ENCODE measurements at places on chromosomes 12 and 14. TPM values are rescaled to one million over a fixed set of nuclear protein-coding genes. Genes with fewer than 3 reads are reported as not detected.

The NTN4 gene
- 0.06 TPM for total RNA-seq

The KRT8 gene
- total RNA-seq, result 1.2 TPM

The ORAI1 gene
- total RNA-seq, result 31.3 TPM

The TCL1B gene
- not detected for total RNA-seq

The TAS2R14 gene
- total RNA-seq, result 3.7 TPM

The CCDC184 gene
- total RNA-seq, result 0.67 TPM

The C12orf42 gene
- not detected for total RNA-seq

The LRIG3 gene
- not detected for total RNA-seq

The INSM2 gene
- not detected for total RNA-seq

- no peak for ATAC-seq
Measured at GRCh38 chr12:105220929-105221290, 15.1 kb downstream of the APPL2 start.

DNA sequence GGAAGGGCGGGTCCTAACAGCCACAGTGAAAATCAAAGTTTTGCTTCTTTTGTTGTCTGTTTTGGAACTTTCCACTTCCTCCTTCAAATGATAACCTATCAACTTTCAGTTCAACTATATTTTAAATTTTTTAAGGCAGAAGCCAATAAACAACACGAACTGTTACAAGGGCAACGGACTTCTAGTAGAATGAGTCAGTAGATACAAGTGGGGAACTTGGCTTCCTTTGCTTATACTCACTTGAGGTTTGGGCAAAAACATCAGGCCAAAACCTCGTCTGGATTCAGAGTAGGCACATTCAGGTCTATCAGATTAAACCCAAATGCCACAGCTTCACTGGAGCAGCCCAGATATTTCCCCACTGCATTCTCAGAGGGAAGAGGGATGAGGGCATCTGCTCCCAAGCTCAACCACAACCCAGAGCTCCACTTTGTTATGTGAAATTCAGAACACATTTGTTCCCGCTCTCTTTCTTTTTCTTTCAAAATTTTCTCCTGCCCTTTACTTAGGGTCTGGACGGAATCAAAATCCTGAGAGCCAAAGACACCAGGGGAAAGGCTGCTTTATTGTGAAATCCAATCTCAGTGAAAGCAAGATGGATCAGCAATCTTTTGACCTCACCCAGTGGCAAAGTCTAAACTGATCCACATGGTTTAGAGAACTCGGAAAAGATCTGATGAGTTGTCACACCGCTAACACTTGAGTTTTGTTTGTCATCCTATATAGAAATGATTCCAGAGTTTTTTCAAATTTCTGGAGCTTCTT, 152.5 kb upstream of the BTG1 start:
- peak; percentile 95 for ATAC-seq

GRCh38 chr12:38586789-38587188, 270.2 kb downstream of the ALG10B start:
- ATAC-seq, result no peak

GRCh38 chr12:19298836-19299605, 140.3 kb upstream of the AEBP2 start:
- no peak for ATAC-seq

GRCh38 chr14:24171422-24172260, at the start of gene REC8:
Gene REC8, plus strand, starts transcription at chr14:24172080. Its CDS starts 473 bp downstream, at chr14:24172553.
- ATAC-seq, result peak; percentile 70

DNA sequence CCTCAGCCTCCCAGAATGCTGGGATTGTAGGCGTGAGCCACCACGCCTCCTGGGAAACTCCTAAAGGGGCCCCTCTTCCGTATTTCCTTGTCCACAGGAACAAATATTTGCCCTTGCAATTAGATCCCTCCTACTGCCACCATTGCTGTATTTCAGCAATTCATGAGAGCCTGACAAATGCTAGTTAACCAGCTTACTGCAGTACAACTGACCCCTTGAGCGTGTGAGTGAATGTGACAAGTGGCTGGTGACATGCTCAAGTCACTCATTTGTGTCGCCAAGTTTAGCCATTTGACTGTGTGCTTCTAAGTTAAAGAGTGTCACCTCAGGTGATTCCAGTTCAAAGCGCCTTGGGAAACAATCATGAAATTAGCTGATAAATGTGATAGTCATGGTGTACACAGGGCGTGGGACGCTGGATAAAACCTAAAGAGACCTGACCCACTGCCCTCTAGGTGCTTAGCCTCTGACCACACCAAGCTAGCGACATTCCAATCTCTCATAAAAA, 56.1 kb upstream of the MAP1LC3B2 start:
- no peak for ATAC-seq

GRCh38 chr14:88746052-88746451, 46.7 kb downstream of the EML5 start:
- no peak for ATAC-seq

GRCh38 chr14:98689951-98690350, 582.0 kb downstream of the BCL11B start:
- ATAC-seq, result no peak

DNA sequence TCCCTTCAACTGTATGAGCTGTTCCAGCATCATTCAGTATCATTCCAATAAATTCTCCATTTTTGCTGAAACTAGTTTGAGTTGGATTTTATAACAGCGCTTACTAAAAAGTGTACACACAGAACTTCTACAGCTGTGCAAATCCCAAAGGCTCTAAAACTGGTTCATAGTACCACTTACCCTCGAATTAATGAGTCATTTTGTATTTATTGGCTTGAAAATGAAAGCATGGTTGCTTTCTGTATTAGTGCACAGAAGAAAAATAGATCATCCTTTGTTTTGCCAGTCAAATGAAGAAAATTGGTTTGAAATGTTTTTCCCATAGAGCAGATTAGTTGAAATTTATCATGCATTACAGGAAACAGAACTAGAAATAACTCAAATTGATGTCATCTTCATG, 268.3 kb upstream of the CPNE8 start:
- ATAC-seq, result no peak

GRCh38 chr14:98219638-98220037, 1052.4 kb downstream of the BCL11B start:
- ATAC-seq, result peak; percentile 84

DNA sequence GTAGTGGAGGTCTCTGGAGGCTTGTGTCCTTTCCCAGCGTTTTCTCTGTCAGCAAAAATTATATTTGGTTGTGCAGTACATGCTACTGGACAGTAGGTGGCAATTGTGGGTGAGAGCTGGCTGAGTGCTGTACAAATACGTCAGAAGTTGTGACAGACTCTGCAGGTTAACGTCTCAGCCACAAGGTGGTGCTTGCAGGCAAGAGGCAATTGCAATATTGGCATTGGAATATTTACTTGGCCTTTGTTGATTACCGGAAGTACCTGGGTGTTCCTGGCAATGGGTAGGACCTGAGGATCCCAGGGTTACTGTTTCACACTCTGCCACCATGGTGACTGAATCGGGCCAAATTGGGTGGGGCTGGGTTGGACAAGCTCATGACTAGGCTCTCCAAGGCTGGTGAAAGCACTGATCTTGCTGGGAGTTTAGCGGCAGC, 333.9 kb upstream of the LMO3 start:
- ATAC-seq, result no peak

- no peak for ATAC-seq
Measured at GRCh38 chr12:65597527-65597926, 226.8 kb upstream of the HMGA2 start.

DNA sequence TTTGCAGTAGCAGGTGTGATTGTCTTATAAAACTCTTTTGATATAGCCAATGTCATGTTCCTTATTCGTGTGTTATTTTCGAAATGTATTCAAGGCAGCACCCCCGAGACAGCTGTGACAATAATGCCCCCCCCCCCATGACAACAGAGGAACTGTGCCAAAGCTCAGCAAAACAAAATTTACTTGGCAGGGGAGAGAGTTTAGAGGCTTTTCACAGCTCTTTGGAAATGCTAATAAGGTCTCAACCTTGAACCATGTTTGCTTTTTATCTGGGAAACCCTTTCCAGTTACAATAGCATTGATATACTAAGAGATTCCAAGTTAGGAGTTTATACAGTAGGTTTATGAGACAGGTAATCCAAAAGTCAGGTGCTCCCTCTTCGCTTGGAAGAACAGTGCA, 56.4 kb upstream of the USP44 start:
- no peak for ATAC-seq

GRCh38 chr12:54631988-54632728, 2.5 kb downstream of the LACRT start:
- no peak for ATAC-seq

GRCh38 chr14:53640695-53641094, 315.9 kb downstream of the BMP4 start:
- ATAC-seq, result no peak

DNA sequence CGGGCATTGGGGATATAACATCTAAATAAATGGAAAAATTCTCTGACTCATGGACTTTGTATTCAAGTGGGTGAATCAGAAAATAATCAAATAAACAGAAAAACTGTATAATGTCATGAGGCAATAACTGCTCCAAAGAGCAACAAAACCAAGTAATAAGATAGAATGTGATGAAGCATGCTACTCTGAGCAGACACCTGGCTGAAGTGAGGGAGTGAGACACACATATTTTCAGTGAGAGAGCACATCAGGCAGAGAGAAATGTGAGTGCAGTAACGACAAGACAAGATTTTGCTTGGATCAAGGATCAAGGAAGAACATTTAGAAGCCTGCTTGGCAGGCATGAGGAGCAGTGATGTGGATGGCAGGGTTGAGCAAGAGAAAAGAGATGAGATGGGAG, 75.8 kb upstream of the CCDC91 start:
- no peak for ATAC-seq

DNA sequence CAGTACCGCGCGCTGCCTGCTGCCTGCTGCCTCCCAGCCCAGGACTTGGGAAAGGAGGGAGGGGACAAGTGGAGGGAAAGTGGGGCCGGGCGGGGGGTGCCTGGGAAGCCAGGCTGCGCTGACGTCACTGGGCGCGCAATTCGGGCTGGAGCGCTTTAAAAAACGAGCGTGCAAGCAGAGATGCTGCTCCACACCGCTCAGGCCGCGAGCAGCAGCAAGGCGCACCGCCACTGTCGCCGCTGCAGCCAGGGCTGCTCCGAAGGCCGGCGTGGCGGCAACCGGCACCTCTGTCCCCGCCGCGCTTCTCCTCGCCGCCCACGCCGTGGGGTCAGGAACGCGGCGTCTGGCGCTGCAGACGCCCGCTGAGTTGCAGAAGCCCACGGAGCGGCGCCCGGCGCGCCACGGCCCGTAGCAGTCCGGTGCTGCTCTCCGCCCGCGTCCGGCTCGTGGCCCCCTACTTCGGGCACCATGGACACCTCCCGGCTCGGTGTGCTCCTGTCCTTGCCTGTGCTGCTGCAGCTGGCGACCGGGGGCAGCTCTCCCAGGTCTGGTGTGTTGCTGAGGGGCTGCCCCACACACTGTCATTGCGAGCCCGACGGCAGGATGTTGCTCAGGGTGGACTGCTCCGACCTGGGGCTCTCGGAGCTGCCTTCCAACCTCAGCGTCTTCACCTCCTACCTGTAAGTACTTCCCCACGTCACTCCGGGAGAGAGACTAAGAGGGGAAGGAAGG, at the start of gene LGR5:
Gene LGR5 (plus strand): TSS at position 186 of the 732 bp plus-strand sequence. CDS start 283 bp downstream, at position 469.
- ATAC-seq, result peak; percentile 19

GRCh38 chr12:121034616-121035305, 4.3 kb downstream of the OASL start:
- no peak for ATAC-seq

DNA sequence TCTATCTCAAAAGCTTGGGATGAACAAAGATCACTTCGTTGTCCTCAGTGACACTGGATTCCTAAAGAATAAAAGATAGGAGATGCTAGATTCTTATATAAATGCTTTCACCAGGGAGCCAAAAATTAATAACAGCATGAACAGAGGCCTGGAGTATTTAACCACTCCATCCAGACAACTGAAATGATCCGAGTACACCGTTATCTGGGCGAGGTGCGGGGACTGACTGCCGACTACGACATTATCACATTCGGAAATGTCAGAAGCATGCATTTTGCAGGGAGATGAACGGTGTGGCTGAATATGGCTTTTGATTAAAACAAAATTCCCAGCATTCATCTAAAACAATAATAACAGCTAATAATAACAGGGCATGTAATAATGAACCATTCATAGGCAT, 56.6 kb downstream of the TRPV4 start:
- no peak for ATAC-seq

DNA sequence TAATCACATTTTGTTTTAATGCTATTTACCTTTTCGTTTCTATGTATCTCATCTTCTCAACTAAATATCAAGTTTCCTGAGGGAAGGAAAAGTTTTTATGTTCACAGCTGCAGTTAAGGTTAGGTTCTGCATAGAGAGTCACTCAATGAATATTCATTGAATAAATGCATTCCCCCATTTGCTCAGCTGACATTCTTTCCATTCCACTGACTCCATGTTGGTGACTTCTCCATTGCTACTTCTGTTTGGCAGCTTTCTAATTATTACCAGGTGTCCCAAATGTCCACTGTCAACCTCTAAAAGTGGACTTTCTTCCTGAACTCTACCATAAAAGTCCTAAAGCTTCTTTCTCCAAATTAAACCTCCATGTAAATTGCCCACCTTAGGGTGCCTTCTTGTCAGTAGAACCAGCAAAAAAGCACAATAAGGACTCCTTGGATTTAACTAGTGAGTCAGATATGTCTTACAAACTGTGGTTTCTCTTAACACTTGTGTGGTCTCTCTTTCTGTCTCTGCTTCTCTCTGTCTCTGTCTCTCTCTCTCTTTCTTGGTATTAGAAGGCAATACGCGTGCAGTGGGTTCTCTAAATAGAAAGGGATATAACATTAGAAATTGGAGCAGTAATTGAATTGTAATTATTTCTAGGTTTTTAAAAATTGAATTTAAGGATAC, 85.9 kb downstream of the TMEM117 start:
- no peak for ATAC-seq

- ATAC-seq, result no peak
Measured at GRCh38 chr12:54631551-54631950, 3.1 kb downstream of the LACRT start.

GRCh38 chr12:240566-240965, 22.1 kb downstream of the SLC6A13 start:
- ATAC-seq, result no peak

- ATAC-seq, result no peak
Measured at GRCh38 chr14:104554608-104555429, 24.7 kb upstream of the C14orf180 start.

DNA sequence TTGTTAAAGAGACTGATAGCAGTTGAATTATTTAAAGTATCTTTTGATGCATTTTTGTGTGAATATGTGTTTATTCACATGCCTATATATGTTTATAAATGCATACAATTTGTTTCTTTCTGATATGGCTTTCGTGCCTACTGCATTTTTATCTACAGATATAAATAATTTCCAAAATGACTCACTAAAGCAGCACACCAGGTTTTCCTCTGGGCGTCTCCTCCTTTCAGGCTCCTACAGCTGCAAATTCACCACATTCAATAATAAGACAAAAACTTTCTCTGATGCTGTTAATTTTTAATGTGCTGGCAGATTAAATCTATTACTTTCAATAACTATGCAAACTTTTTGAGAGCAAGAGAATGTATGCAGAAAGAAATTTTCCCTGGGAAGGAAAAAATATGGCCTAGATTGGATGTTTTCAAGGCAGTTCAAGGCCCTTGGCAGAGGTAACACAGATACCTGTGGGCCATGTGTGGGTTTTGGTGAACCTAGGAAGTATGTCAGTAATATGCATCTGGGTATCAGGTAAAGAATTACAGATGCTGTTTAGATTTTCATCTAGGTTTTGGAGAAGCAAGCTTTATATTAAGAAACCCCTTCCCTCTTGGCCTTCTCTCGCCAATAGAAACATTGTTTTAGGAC, 381.8 kb downstream of the EGLN3 start:
- no peak for ATAC-seq

- no peak for ATAC-seq
Measured at GRCh38 chr12:16515666-16516065, 90.3 kb downstream of the LMO3 start.

GRCh38 chr12:104273503-104273902, 30.0 kb upstream of the EID3 start:
- ATAC-seq, result no peak

- ATAC-seq, result no peak
Measured at GRCh38 chr14:60235440-60235839, 13.6 kb upstream of the PPM1A start.

All from activated T-helper 17 cell treated with anti-CD3 and anti-CD28 coated beads, Interleukin-2, amount 50 U/mL, for 72 hours (primary cell).